ENCODE measurements at places on chromosomes 16 and 17.
A peak's percentile ranks its signal among the peaks of the same experiment; 100 is the strongest.

GRCh38 chr16:2142942-2143877 is 5.2 kb upstream of the RAB26 start:
- H3K27me3 ChIP-seq: 0 out of 2 replicates have a peak, but pooled peaks cover 9% of the 10 kb centered on the region
- no peak overlapping the region for H3K27ac ChIP-seq
- DNase-seq: no peak
- H3K4me3 ChIP-seq: no peak overlapping the region
- H3K36me3 ChIP-seq: no peaks in the 10 kb centered on the region

GRCh38 chr16:85448557-85449190 is 164.4 kb upstream of the GSE1 start:
- H3K4me3 ChIP-seq: no peak overlapping the region
- H3K36me3 ChIP-seq: no peaks in the 10 kb centered on the region
- DNase-seq: peak; percentile 74
- H3K27me3 ChIP-seq: no peaks in the 10 kb centered on the region
- H3K4me1 ChIP-seq: peaks cover 20% of the 10 kb centered on the region

- DNase-seq: peak; percentile 88
- no peak overlapping the region for H3K27ac ChIP-seq
- no peaks in the 10 kb centered on the region for H3K36me3 ChIP-seq
- H3K4me1 ChIP-seq: peaks cover 11% of the 10 kb centered on the region
These were observed 20.2 kb downstream of the NGFR start for GRCh38 chr17:49515196-49515770.

GRCh38 chr17:83159204-83160049 is 80.0 kb downstream of the METRNL start:
- H3K36me3 ChIP-seq: no peaks in the 10 kb centered on the region
- peaks cover 93% of the 10 kb centered on the region for H3K27me3 ChIP-seq
- no peak overlapping the region for H3K4me3 ChIP-seq
- DNase-seq: no peak
